ENCODE measurements at places on chromosomes 5 and 9.

- DNase-seq: no peak
Measured at GRCh38 chr9:90046317-90046861, 441.6 kb downstream of the GADD45G start.

GRCh38 chr9:31304576-31304975, 1079.9 kb upstream of the ACO1 start:
- peak; percentile 87 for DNase-seq

DNA sequence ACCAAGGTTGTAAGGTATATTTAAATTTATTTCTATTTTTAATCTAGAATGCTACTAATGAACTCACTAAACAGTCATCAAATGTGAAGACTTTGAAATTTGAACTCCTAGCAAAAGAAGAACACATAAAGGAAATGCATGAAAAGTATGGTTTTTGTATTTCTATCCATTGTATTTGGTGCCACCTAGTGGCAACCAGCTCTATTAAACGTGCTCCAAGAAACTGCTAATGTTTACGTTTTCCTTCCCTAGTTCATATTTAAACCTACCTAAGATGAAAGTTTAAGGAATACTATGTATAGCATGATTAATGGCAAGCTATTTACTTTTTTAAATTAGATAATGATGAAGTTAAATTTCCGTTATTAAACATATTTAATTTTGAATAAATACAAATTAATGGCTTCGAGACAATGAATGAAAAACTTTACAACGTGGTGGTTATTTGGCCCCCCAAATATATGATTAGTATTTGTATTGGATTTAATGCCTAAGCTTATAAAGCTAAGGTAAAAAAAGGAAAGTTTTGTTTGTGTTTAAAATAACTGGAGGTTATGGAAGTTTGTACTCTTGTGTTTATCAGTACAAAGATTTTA, 115.9 kb upstream of the SH3GL2 start:
- DNase-seq: peak; percentile 76

- no peak for DNase-seq
Measured at GRCh38 chr5:133150909-133151544, 99.2 kb downstream of the HSPA4 start.

- DNase-seq: no peak
Measured at GRCh38 chr5:79521156-79521555, 7.2 kb upstream of the HOMER1 start.

- DNase-seq: no peak
Measured at GRCh38 chr5:135454946-135455345, 2.8 kb upstream of the TIFAB start.

- peak; percentile 25 for DNase-seq
Measured at GRCh38 chr5:122999947-123000563, 36.5 kb downstream of the PPIC start.

DNA sequence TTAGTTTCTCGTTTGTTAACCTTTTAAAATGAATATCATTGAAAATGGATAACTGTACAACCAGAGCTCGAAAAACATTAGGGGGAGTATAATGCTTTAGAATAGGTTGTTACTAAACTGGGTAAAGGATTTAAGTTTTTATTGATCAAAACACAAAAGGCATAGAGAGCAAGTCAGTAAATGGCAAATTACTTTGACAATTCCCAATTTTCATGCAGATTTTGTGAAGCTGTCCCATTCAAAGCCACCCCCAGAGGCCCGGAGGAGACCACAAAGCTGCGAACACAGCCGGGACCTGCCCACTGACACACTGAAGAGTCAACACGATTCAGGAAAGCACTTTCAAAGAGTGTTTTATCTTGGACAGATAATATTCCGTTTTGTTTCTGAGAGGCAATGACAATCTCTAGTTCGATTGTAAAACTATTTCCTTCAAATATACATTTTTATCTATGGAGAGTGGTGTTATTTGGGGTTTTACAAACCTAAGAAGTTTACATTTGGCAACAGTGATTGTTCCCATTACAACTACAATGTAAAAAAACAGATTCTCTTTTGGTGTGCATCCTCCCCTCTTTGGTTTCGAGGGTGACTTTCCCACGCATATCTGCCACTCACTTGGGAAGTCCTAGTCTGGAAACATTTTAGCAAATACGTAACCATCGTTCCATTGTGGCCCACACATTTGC, 182.6 kb upstream of the TBCA start:
- DNase-seq: no peak

DNA sequence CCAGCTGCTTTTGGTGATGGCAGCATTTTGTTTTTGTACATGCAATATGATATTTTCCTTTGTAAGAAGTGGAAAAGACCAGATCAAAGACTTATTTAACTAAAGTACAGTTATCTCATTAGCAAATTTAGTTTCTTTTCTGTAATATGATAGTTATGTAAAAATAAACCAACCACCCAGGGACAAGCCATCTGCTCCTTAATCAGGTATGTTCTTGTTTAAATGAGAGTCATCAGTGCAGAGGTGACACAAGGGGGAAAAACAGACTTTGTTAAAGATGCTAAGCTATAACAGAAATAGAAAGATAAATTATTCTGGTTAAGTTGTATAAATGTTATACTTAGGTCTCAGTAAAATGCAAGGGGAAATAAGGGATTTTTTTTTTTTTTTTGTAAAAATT, 805.7 kb upstream of the SEMA6A start:
- DNase-seq: no peak

DNA sequence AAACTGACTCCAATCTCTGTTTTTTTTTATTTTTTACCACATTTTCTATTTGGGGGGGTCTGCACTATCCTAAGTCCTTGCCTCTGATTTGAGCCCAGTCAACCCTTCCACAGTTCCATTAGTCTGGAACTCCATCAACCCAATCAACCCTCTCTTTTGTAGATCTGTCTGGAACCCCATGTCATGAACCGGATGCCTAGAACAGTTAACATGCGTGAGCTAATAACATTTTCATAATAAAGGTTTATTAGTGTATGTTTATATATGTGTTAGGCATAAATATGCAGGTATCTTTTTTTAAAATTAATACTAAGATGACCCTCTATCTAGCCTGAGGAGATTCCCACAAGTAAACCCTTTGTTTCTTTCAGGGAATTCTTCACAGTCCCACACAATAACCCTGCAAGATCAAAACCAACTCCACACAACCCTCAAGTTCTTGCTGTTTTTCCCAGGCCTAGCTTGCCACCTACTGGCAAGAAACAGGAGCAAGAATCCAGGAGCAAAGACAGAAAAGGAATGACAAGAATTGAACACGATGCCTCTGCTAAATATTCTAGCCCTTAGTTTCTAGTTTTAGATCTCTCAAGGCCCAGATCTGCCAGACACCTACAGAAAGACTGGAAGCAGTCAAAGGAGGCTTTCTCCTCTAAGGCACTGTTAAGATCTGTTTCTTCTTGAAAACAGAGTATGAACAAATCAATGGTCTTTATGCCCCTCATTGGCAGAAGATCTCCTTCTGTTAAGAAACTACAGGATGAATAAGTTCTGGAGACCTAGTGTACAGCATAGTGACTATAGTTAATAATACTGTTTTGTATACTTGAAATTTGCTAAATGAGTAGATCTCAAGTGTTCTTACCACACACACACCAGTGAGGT, 100.4 kb downstream of the TRIM36 start:
- DNase-seq: peak; percentile 51

- DNase-seq: no peak
Measured at GRCh38 chr9:122929796-122930354, 1.4 kb downstream of the ZBTB26 start.

- DNase-seq: peak; percentile 8
Measured at GRCh38 chr9:9352877-9353481, 1259.8 kb downstream of the PTPRD start.

- peak; percentile 7 for DNase-seq
Measured at GRCh38 chr5:23332650-23333251, 174.7 kb upstream of the PRDM9 start.

GRCh38 chr5:4197151-4197550, 601.5 kb downstream of the IRX1 start:
- DNase-seq: no peak

- no peak for DNase-seq
Measured at GRCh38 chr9:18768951-18769622, 263.9 kb downstream of the SAXO1 start.

DNA sequence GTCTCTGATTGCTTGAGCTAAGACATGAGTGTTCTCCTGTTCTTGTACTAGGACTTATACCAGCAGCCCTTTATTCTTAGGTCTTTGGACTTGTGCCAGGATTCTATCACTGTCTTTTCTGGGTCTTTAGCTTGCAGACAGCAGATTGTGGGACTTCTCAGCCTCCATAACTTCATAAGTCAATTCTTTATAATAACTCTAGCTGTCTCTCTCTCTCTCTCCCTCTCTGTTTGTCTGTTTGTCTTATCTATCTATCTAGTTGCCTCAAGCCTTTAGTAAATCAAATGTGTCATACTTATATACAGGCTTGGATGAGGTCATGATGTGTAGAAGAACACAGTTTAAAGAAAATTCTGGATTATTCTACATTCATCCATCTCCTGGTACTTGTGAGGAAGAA, 11.5 kb upstream of the ANKRD55 start:
- no peak for DNase-seq

- peak; percentile 39 for DNase-seq
Measured at GRCh38 chr9:113398796-113399195, 2.3 kb downstream of the ALAD start.

- DNase-seq: no peak
Measured at GRCh38 chr5:108905805-108906204, 158.1 kb downstream of the FER start.

DNA sequence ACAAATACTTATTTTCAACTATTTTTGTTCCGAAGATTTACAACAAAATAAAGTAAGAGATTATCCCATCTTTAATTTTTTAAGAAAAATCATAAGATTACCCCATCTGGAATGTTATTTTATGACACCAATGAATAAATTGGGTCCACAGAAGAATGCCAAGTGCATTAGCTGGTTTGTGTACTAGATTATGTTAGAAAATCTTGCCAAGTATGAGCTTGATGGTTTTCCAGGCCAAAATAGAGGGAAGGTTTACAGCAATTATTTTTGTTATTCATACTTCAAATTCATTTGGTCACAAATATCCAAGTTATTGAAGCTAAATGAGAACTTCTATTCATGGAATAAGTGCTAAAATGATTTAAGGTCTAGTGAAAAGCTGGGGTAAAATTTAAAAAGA, 109.4 kb upstream of the DMRTA1 start:
- no peak for DNase-seq

DNA sequence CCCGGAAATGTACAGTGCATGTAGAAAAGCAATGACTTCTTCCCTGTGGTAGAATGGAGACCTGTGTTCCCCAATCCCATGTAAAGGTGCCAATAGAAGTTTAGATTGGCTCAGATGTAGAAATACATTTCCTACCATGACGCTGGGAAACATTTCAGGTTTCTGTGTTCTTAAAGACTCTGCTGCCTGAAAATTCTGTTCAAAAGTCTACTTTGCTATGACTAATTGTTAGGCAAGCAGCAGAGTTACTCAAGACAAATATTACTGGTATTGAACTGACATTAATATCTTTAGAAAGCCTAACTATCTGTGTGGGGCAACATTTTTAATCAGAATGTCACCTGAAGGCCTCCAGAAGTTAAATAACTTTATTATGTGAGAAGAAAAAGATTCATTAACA, 75.5 kb upstream of the ELL2 start:
- peak; percentile 44 for DNase-seq

DNA sequence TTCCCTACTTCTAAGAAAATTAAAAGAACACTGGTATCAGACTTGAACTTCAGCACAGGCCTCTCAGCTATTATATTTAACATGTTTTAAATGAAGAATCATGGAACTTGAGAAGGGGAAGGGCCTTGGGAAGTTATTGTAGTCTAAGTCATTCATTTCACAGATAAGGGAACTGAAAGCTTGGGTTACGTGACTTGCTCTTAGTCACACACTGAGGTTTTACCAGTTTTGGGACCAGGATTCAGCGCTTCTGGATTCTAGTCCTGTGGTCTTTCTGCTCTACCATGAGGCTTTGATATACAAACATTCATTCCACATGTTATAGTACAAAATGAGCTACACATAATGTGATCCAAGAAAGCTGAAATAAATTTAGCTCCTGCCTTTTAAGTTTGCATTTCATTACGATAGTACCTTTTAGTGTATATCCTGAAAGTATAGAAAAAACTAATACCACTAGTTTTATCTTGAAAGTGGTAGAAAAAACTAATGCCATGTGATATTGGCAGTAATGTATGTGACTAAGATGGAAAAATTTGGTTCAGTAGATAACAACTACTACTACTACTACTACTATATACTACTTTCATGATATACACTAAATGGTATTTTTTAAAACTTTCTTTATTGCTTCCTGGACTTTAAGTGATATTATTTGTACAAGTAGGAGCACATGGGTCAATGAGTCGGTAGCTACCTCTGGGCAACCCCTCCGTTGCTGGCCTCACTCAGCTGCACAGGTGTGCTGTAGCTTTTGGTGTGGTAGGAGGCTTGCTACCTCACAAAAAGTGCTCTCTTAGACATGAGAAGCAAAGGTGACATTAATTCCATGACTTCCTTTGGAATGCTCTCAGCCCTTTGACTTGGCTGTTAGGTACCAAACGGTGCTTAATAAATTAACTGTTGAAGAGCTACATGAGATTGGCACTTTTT, 40.7 kb downstream of the F2RL2 start:
- DNase-seq: peak; percentile 48

- peak; percentile 97 for DNase-seq
Measured at GRCh38 chr5:55868846-55869245, 17.7 kb downstream of the IL31RA start.

- peak; percentile 95 for DNase-seq
Measured at GRCh38 chr9:32644698-32645097, 9.2 kb upstream of the TAF1L start.

DNA sequence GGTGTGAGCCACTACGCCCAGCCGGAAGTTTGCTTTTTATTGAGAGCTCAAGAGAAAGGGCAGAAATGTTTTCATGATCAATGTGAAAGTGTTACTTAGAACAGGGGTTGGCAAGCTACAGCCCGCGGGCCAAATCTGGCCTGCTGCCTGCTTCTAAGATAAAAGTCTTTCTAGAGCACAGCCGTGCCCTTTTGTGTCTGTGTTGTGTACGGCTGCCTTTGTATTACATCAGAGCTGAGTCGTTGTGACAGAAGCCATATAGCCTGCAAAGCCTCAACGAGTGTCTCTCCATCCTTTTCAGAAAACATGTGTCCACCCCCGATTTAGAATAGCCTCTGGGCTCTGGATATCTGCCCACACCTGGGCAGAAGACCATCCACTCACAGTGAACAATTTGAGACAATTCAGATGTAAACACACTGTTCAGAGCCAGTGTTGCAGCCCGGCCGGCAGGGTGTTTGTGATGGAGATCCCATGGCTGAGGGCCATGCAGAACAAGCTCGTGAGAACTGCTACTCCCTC, 28.8 kb downstream of the AK8 start:
- no peak for DNase-seq

GRCh38 chr5:178486239-178486641, 104.0 kb downstream of the COL23A1 start:
- DNase-seq: no peak

GRCh38 chr5:159884917-159885620, 31.2 kb upstream of the ADRA1B start:
- no peak for DNase-seq

Data from astrocyte of the spinal cord (primary cell).